ENCODE measurements at places on chromosomes 7 and 10.

GRCh38 chr10:49220031-49220430, 31.8 kb upstream of the TMEM273 start:
- no peak for DNase-seq

- no peak for DNase-seq
Observed at GRCh38 chr7:46696741-46697140, 775.7 kb upstream of the IGFBP3 start.

DNA sequence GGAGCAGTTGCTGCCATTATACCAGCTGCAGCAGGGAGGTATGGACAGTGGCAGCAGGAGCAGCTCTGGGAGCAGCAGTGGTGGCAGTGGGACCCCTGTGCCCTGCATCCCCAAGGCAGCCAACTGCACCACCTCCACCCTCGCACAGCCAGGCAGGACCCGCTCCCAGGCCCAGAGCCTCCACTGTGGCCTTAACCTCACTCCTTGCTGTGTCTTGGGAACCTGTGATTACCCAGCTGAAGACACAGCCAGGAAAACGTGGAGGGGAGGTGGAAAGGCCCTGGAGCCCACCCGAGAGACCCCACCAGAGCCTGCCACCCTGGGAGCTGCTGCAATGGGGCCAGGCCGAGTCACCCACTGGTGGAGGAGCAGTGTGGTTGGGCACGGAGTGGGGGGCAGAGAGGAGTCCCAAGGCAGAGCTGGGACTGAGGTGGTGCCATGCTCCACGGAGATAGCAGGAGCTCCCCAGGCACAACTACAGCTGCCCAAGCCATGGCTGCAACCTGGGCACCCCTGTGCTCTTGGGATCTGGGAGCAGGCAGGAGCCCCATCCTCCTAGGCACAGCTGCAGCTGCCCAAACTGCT, 20.4 kb downstream of the LRRC72 start:
- DNase-seq = no peak

DNA sequence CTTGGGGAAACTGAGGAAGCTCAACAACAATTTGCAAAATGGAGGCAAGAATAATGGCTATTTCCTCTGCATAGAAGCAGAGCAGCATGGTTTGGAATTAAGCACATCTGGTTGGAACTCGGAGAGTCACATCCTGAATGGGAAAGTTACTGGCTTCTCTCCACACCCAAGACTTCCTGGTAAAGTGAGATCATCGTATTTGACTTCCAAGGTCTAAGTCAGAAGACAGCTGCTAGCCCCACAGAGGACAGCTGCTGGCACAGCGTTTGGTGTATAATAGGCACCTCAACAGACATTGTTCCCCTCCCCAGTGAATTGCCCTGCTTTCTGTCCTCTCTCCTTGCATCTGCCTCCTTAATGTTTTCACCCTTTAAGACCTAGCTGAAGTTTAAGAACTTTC, 37.0 kb upstream of the NRF1 start:
- no peak for DNase-seq

GRCh38 chr10:109374215-109374614, 549.1 kb downstream of the XPNPEP1 start:
- no peak for DNase-seq

DNA sequence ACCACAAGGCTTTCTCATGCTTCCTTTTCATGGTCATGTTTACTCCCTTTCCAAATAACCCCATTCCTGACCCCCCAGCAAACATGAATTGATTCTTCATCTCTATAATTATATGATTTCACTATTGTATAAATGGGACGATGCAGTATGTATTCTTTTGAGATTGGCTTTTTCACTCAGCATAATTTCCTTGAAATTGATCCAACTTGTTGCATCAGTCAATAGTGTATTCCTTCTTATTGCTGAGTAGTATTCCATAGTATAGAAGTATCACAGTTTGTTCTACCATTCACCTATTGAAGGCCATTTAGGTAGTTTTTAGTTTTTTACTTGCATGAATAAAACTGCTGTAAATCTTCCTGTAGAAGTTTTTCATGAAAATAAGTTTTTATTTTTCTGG, 264.7 kb downstream of the BAMBI start:
- no peak for DNase-seq

DNA sequence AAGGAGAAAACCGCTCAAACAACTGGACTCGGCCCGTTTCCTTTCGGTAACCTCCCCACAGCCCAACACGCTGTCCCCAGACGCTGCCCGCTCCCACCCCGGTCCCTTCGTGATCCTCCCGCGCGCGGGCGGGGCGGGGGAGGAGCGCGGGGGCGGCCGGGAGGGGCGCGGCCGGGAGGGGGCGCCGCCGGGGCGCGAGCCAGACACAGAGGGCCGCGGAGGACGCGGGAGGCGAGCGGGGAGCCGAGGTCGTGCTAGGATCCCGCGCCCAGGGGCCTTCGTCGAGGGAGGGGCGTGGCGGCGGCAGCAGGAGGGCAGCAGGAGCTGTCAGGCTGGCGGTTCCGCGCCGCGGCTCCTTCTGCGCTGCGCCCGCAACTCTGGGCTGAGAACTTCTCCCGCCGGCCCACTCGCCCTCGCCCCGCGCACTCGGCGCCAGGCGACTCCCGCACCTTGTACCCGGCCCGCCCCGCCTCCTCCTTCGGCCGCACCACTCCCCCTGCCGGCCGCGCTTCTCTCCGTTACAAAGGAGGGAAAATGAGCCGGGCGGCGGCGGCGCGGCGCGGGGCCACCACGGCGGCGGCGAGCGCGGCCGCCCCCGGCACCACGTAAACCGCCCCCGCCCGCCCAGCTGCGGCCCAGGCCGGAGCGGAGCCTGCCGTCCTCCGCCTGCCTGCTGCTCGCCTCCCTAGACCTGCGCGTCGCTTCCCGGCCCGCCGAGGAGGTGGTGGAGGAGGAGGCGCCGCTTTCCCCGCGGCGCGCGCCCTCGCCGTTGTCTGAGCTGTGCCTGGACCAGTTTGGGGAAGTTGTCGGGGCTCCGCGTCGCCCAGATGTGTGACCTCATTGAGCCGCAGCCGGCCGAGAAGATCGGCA, at the start of gene CDK14:
Gene CDK14 (plus strand): TSS at position 521 of the 870 bp plus-strand sequence. CDS start 307 bp downstream, at position 828.
- DNase-seq = peak; percentile 30

DNA sequence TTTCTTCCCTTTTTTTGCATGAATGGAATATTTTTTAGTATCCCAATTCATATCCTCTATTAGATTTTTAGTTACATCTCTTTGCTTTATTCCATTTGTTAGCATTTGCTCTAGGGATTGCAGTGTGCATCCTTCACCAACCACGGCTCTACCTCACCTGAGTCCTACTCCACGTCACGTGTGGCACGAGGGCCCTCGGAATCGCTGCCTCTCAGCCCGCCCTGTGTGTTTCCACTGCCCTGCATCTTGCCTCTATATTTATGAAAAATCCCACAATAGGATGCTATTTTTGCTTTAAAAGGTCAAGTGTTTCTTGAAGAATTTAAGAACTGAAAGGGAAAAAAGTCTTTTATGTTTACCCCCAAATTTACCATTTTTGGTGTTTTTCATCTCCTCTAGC, 41.0 kb downstream of the CFAP46 start:
- DNase-seq = no peak

- no peak for DNase-seq
Observed at GRCh38 chr10:77539147-77539935, 98.3 kb downstream of the KCNMA1 start.

DNA sequence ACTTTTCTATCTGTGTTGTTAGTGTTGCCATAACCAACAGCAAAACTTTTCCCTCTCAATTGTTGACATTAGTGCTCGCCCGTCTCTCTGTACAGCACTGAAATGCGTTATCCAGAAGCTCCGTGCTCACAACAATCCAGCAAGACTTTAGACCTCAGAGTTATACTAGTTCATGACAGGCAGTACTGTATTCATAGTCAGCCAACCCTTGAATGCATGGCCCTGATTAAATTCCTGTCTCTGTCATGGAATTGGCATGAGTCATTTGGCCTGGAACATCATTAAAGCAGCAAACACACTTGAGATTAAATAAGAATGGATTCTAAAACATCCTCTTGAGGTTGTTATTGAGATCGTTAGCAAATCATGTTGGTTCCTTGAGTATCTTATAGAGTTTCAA, 405.5 kb upstream of the C7orf33 start:
- no peak for DNase-seq

- DNase-seq = no peak
Observed at GRCh38 chr10:24983946-24984345, 31.5 kb upstream of the PRTFDC1 start.

GRCh38 chr7:151451626-151452571, 12.0 kb upstream of the CRYGN start:
- DNase-seq = no peak
